ENCODE measurements at places on chromosomes 16 and 17.

- peak; percentile 85 for DNase-seq
Measured at GRCh38 chr17:76540381-76541300, 797 bp downstream of the PRCD start.

DNA sequence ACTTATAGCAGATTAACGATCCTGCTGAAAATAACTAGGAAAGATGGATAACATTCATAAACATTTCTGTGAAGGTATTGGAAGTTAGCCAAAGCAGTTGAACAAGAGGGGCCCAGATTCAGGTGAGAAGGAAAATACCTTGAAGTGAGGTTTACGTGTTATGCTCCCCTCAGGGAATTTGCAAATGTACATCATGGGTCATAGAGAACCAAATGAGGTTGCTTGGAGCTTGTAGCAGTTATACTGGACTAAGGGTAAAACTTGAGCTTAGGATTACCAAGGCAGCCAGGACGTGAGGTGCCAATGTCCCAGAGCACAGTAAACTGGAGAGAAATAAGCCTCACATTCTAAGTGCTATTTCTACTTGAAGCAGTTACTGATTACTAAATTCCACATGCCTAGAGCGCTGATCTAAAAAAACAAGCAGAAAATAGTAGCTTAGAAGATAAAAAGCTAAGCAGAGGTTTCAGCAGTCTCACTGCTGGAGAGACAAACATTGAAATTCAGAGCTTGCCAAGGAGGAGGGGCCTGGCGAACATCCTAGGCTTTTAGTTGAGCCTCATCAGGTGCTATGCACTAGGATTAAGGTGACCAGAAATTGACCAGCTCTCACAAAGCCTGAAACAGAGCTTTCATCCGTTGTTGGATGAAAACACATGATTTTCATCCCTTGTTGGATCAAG, 136.7 kb upstream of the FAM20A start:
- DNase-seq: no peak

DNA sequence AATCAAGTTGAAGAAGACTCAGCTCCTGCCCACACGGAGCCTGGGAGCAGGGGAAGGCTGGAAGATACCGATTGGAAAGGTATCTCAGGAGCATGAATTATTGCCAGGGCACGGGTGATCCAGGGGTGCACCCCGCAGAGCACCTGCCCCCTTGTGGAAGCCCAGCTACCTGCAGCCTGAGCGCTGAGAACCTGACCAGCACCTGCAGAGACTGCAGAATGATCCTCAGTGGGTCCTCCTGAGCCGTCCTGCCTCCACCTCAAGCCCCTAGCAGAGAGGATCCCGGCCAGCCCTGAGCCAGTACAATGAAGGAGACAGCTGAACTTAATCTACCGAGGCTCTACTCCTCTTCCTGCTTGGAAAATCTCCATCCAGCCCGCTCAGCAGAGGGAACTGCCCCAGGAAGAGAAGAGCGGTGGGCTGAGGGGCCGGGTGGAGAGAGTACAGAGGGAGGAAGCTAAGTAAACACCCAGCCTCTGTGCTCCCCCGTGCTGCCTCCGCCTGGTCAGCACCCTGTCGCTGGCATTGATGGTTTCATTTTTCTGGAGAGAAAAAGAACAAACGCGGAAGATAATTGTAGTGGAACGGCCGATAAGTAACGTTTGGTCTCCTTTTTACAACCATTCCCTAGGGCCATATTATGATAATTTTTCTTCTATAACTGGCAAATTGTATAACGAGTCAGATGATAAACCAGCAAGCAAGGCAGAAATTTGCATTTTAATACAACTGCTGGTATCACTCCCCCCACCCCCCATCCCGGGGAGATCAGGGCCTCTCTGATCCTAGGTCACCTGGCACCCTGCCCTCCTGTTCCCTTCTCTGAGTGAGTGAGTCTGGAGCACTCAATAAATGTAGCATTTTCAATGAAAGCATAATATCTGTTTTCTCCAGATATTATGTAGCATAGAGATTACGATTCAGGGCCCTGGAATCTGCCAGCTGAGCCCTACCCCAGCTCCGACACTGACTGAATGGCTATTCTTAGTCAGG, 204.5 kb upstream of the RPL38 start:
- DNase-seq: peak; percentile 64

DNA sequence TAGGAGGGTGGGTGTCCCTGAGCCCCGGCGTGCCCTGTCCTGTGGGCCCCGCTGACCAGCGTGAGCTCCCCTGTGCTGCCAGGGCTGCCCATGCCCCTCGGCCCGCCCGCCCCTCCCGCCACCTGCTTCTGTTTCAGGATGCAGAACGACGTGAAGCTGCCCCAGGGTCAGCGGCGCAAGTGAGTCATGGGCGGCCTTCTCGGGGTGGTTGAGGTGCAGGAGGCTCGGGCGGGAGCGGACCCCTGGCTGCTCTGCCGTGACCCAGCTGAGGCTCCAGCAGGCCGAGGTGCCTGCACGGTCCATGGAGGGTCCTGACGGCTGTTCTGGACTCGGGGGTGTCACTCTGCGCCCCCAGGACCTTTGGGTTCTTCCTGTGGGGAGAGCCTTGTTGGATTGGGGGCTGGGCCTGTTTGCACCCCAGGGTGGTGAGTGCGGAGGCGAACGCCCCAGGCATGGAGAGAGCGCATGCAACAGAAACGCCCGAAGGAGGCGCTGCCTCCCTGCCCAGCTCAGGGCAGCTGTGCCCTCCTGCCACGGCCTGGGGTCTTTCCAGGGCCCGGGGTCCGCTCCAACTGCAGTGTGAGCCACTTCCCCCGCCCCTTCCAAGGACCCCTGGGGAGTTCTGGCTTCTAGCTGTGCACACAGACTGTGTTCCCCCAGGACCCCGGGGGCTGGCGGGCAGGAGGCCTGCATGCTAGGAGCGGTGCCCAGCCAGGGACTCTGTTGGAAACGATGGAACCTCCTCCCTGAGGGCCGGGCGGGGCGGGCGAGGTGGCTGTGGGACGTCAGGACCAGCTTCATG, 4.0 kb downstream of the SLC25A10 start:
- no peak for DNase-seq

DNA sequence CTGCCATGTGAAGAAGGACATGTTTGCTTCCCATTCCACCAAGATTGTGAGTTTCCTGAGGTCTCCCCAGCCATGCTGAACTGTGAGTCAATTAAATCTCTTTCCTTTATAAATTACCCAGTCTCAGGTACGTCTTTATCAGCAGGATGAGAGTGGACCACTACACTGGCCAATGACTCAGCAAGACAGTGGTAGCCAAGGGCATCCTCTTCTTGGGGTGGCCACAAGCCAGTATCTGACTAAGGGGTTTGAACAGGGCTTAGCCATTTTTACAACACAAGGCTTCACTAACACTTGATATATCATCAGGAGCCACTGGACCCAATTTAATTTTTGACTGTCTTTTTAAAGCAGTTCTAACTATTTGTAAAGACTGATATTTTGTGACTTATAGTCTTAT, 21.1 kb upstream of the KRT24 start:
- no peak for DNase-seq

DNA sequence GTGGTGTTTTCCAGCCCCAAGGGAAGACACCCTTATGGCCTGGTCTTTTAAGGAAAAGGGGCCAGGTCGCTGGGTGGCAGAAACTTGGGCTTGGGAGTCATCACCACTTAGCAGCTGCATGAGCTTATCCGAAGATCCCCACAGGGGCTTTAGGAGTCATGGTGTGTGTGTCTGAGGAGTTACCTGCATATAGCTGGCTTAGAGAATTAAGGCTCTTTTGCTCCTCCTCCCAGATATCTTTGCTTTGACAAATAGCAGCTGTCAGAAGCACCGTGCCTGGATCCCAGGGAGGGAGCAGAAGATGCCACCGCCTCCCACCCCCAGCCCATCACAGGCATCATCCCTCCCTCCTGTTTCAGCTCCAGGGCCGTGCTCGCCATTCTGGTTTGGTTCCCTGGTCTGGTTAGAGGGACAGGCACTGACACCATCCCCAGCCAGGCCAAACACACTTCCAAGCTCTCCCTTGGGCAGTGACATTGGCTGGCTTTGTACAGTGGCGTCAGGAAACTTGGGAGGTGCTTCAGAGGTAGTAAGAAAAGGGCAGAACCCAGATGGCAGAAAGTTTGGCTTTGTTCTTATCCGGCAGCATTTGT, 17.4 kb downstream of the LDHD start:
- DNase-seq: no peak

DNA sequence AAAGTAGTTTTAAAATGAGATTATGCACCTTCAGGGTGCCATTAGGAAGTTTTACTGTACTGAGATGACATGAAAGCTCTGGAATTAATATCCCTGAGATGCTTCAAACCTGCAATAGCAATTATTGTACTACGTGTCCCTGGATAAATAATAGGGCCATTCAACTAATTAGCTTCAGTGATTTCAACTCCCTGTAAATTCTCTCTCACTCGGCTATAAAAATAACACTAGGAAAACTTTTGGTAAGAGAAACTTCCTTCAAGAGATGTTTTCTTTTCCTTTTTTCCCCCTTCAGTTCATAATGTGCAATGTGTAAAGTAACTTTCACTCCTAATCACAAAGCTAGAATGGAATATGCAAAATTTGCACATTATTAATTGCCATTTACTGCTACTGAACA, 146.4 kb downstream of the SNX11 start:
- DNase-seq: no peak

- DNase-seq: no peak
Measured at GRCh38 chr17:39944393-39944711, 16.8 kb downstream of the LRRC3C start.

- DNase-seq: no peak
Measured at GRCh38 chr17:50029185-50029584, 26.7 kb upstream of the ITGA3 start.

GRCh38 chr17:44972953-44973352, 4.8 kb upstream of the C1QL1 start:
- no peak for DNase-seq

Measured in GM19239 (cell line).